ENCODE measurements at places on chromosomes 5 and 9. TPM values are rescaled to one million over a fixed set of nuclear protein-coding genes. Genes with fewer than 3 reads are reported as not detected.
A peak's percentile ranks its signal among the peaks of the same experiment; 100 is the strongest.

The CCDC192 gene
- 0.91 TPM for polyA plus RNA-seq

- DNase-seq: no peak
Observed at GRCh38 chr5:104793031-104793754, 1230.6 kb upstream of the NUDT12 start.

The SNCB gene
- not detected for polyA plus RNA-seq

GRCh38 chr5:172910828-172911627 is 48.2 kb upstream of the RPL26L1 start:
- no peak for DNase-seq

DNA sequence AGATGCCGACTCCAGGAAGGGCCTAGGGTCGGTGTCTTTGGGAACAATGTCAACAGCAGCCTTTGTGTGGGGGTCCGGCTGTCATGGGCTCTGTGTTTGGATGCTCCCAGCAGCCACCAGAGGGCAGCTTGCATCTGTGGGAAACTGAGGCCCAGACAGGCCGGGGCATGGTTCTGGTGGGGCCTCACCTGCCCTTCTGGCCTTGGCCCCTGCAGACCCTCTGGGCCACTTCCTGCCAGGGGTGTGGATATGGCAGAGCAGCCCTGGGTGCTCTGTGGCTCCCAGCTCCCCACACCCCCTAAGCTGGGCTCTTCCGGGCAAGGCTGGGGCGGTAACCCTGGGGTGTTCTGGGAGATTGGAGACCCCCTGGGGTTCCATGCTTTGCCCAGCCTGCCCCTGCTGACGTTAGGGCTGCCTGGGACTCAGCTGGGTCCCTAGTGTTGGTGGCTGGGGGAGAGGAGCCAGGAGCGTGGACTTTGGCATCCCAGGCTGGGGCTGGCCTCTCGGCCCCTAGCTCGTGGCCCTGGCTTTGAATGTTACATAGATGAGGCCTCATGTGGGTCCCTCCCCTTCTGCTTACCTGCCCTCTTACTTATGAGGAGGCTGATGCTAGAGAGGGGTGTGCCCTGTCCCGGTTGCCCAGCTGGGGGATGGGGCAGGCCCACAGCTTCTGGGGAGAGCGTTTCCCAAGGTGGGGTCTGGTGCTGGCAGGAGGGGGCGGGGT is 38.3 kb downstream of the RXRA start:
- DNase-seq: no peak

- DNase-seq: no peak
Observed at GRCh38 chr5:90311401-90311800, 98.2 kb downstream of the CETN3 start.

DNA sequence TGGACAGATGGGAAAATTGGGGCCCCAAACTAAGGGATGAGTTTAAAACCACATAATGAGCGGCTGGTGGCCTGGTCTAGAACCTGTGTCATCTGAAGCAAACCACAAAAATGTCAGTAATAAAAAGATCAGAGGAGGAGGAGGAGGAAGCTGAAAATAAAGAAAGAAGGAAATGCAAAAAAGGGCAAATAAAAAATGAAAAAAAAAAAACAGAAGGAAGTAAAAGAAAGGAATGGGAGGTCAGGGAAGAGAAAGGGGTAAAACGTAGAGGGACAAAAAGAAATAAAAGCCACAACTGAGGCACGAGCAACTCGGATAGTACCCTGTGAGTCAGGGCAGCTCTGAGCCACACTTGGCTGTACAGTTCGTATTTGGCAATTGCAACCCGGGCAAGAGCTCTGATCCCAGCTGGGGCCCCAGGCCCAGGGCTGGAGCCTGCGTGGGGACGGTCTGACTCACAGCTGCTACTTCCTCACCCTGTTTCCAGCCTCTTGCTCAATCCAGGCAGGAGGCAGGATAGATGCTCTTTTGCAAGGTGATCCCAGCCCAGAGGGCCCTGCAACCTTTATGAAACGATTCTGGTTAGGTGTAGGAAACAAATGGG is 137.9 kb upstream of the TRIM32 start:
- no peak for DNase-seq

The SAXO1 gene
- 0.22 TPM for polyA plus RNA-seq

- no peak for DNase-seq
Observed at GRCh38 chr5:2130361-2130760, 247.6 kb upstream of the IRX4 start.

GRCh38 chr5:73312872-73313510 is 135.6 kb downstream of the FOXD1 start:
- no peak for DNase-seq

DNA sequence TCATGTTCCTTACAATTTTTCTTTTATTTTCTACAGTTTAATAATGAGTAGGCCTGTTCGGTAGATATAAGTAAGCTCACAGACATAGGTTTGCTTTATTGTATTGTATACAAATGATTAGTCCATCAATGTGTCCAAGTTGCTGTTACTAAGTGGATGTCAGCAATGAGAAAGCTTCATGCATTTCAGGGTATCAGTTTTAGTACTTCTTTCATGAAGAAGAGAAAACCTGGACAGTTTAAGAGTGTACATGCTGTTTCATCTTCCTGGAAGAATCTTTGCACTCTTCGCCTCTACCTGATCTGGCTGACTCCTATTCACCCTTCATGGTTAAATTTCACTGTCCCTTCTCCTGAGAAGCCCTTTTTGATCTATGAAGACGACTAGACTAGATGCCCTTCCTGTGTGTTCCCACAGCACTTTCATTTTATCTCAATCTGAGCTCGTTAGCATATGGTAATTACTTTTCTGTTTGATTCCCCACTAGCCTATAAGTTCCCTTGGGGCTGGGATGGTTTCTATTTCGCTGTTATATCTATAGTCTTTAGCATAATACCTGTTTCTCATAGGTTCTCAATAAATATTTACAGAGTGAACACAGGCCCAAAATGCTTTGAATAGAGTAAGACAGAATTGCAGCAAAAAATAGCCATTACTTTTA is 70.7 kb downstream of the CETN3 start:
- DNase-seq: no peak

GRCh38 chr5:97112230-97112629 is 30.2 kb downstream of the LIX1 start:
- DNase-seq: no peak

The PCDHB5 gene
- polyA plus RNA-seq: 9.9 TPM

DNA sequence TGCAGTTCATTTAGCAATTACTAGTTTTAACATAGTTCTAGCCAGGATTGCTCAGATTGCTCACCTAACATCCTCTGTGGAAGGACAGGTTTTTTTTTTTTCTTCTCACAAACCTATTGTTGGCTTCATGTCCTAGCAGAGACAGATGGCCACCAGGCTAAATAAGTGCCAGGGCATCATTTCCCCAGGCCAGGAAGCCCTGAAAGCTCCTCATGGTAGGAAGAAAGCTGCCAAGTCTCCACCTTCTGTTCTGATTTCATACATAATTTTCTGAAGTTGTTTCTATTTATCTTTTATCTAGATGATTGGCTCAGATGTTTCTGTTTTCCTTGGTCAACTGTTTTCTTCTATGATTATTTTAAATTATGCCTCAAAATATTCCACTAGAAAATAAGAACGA is 31.0 kb downstream of the EFCAB9 start:
- no peak for DNase-seq

DNA sequence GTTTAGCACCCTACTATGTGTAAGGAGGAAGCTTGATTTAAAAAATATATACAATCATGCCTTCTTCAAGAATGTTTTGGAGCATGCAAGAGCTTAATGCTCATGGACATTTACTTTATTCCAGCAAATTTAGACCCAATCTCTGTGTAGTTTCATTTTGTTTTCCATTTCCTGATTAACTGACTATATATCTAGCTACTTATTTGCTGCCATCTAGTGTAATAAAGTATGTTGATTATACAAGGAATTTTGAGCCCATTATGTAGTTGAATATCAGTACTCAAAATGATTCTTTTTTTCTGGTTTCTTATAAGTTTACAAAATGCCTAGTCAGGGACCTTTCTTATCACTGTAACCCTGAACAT is 100.0 kb upstream of the CCDC152 start:
- no peak for DNase-seq

DNA sequence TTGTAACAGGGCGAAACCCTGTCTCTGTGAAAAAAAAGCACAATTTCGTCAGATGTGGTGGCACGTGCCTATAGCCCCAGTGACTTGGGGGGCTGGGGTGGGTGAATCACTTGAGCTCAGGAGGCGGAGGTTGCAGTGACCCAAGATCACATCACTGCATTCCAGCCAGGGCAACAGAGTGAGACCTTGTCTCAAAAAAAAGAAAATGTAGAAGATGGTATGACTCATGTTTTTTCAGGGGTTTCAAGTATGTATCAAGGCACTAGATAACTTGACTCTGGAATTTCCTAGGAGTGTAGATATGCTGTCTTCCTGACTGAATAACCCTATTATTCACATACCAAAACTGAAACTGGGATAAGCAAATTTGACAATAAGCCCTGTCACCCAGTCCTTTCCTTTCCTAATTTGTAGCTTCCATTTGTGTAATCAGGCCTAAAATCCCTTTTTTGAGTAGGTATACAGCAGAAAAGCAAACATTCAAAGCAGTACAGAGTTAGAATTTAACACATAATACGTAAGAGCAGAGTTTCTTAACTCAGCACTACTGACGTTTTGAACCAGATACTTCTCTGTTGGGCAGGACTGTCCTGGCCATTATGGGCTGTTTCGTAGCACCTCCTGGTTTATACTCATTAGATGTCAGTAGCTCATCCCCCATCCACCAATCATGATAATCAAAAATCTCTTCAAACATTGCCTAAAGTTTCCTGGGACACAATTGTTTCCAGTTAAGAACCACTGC is 17.3 kb upstream of the ANKRD18B start:
- DNase-seq: no peak

- DNase-seq: no peak
Observed at GRCh38 chr5:131226899-131227298, 37.0 kb upstream of the CDC42SE2 start.

DNA sequence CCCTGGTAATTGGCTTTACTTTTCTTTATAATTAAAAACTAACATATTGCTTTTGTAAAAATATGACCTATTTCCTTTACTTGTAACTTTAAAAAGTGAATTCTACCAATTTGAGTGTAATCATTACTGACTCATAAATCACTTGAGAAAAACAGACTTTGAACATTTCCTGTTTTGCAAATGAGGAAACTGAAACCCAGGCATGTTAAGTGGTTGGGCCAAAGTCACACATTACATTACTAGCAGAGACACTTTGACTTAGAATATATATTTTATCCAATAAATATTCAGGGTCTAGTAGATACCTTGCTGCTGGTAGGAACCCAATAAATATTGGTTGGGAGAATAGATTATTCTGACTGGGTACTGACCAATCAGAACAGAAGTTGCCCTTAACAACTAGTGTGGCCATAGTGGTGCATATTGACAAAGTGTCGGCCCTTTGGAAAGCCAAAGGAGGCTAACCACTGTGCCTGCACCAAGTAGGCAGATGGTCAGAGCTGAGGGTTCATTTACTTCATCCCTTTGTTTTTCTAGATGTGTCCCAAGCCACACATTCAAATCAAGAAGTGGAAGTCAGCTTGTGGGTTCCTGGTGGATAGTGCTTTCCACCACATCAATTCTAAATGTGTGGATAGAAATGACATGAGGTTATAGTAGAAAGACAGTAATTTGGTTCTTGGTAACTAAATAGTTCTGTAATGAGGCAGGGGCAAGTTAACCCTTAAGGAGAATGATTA is 365.1 kb upstream of the RIOK2 start:
- no peak for DNase-seq

The PLCXD3 gene
- polyA plus RNA-seq: 0.39 TPM

DNA sequence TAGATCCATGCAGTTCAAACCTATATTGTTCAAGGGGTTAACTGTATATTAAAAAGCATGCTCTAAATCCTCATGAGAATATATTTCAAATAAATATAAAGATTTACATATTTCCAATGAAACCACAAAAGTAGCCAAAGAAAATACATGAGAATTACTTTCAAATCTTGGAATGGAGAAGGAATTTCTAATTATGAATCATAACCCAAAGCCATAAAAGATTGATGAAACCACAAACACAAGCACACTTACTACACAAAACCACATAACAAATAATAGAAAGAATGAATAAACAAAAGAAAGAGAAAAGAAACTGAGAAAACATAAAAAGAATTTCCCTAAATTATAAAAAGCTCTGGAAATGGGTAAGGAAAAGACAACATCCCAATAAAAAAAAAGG is 16.0 kb downstream of the ERP44 start:
- no peak for DNase-seq

DNA sequence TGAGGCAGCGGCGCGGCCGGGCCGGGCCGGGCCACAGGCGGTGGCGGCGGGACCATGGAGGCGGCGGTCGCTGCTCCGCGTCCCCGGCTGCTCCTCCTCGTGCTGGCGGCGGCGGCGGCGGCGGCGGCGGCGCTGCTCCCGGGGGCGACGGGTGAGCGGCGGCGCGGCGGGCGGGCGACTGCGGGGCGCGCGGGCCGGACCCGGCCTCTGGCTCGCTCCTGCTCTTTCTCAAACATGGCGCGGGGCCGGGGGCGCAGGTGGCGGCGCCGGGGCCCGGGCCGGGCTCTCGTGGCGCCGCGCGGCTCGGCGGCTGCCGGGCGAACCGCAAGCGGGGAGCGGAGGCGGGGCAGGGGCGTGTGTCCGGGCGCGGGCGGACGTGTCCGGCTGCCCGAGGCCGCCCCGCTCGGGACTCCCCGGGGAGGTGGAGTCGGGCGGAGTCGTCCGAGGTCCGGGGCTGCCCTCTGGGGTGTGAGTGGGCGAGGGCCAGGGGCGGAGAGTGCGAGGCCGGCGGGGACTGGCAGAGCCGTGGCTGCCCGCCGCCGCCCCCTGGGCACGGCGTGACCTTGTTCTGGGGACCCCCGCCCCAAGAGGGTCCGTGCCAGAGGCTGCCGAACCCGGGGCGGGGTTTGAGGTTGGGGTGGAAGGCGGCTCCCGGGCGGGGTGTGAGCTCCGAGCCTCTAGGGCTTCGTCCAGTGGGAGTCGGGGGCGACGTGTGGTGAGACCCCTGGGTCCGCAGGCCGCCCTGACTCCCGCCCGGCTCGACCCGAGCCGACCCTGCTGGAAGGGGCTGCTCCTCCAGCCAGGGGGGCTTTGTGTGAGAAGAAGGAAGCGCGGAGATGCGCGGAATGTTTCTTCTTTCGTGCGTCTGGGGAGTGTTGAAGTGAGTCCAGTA is 485 bp downstream of the TGFBR1 start:
- no peak for DNase-seq

GRCh38 chr9:87490225-87490624 is 7.4 kb upstream of the DAPK1 start:
- DNase-seq: no peak

DNA sequence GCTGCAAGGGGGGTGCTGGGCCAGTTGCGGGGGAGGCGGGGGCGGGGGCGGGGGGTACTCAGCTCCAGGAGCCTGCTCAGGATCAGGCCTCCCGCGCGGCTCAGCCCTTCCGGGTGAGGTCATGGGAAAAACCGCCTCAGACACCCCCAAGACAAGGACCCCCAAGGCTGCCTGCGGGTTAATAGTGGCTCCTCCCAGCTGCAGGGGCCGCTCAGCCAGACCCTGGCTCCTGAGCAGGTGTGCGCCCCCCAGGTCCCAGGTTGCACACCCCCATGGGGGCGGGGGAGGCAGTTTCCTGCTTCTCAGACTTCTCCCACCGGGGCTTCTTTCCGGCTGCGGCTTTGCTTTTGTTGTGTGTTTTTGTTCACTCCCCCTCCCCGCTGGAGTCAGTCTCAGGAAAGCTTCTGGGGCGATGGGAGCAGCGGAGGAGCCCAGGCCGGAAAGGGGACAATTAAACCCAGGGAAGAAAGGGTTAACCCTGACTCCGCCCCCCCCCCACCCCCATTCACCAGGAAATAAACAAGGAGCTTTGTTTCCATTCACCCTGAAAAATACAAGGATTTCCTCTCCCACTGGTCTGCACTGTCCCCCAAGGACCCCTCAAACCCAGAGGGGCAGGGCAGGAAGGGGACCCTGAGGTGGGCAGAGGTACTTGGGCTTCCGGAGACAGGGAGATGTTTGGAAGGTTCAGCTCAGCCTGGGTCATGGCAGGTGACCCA is 42.3 kb upstream of the NOTCH1 start:
- DNase-seq: peak; percentile 80
